Activated CD4-positive, alpha-beta T cell treated with anti-CD3 and anti-CD28 coated beads for 48 hours (primary cell): ENCODE measurements at places on chromosomes 13 and 19.

DNA sequence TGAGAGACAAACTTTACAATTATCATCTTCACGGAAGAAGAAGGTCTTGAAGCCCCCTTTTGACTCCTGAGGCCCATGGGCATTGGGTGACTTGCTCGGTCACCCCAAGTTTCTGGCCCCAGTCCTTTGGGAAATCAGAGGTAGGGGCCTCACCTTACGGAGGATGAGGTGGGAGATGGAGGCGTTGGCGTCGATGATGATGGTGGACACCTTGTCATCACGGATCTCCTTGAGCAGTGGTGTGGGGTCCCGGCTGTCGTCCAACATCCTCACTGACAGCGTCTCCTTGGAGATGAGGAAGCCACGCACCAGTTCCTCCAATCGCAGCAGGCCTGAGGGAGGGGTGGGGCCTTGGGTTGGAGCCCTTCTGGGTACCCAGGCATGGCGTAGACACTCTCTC is 10.8 kb downstream of the GRIK5 start:
- no peak for DNase-seq

DNA sequence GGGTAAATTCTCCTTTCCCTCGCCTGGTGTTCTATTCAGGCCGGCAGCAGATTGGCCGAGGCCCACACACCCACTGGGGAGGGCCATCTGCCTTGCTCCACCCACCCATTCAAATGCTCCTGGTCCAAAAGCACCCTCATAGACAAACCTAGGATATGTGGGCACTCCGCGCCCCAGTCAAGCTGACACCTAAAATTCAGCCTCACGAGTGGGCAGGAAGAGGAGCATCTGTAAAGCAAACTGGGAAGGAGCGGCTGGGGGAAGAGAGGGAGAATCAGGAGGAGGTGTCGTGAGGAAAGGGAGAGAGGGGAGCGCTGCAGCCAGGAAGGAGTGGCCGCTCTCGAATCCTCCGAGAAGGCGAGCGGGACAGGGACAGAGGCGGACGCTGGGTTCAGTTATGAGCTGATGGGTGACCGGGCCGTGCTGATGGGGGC is 136.9 kb downstream of the USP12 start:
- DNase-seq, result no peak

GRCh38 chr13:28340272-28340793 is 154.6 kb downstream of the FLT1 start:
- no peak for DNase-seq

GRCh38 chr13:52096062-52096461 is 32.8 kb downstream of the NEK5 start:
- no peak for DNase-seq

DNA sequence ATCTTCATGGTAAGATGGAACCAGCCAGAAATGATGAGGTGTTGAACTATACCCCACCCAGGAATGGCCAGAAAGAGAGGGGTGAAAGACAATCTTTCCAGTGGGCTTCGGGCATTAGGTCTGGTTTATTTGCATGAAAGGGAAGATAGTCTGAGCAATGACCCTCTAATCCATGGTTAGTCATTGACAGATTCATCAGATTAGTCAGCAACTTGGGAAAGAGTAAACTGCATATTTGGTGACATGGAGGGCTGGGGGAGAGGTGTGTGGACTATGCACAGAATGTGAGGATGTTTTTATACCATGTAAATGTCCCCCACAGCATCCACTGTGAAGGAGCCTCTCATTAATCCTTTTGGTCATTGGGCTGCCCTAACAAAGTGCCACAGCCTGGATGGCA is 30.1 kb upstream of the USP12 start:
- no peak for DNase-seq

GRCh38 chr19:35318679-35319448 is 10.1 kb upstream of the CD22 start:
- DNase-seq, result peak; percentile 30

DNA sequence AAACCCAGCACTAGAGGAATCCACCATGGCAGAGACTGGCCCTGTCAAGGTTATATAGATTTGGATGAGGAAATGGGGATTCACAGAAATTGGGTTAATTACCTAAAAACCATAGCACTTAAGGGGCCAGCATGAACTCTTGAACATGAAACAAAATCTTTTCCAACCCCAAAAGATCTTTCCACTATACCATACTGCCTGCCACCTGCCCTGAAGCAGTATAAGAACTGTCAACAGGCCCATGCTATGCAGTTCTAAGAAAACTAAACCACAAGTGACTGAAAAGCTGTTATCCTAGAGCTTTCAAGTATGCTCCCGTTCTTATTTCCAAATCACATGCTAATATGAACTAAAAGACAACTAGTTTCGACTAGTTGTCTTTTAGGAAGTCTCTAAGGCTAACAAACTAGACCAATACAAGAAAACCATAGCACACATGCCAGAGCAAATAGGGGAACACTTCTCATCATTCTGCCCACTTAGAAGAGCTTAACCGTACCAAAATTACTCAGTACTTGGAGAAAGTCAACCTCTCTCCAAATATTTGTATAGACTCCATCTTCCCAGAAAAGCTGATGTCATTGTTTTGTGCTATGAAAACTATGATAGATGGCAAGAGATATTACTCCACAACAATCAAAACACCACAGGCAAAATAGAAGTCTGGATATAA is 27.5 kb downstream of the HSPH1 start:
- DNase-seq, result peak; percentile 11

GRCh38 chr19:3613818-3614661 is 7.4 kb upstream of the TBXA2R start:
- no peak for DNase-seq

- DNase-seq, result no peak
Measured at GRCh38 chr13:33787051-33787591, 30.8 kb upstream of the RFC3 start.
